ENCODE measurements at places on chromosomes 2 and 18. TPM values are rescaled to one million over a fixed set of nuclear protein-coding genes. Genes with fewer than 3 reads are reported as not detected.

Gene POTEJ
- polyA plus RNA-seq = not detected

DNA sequence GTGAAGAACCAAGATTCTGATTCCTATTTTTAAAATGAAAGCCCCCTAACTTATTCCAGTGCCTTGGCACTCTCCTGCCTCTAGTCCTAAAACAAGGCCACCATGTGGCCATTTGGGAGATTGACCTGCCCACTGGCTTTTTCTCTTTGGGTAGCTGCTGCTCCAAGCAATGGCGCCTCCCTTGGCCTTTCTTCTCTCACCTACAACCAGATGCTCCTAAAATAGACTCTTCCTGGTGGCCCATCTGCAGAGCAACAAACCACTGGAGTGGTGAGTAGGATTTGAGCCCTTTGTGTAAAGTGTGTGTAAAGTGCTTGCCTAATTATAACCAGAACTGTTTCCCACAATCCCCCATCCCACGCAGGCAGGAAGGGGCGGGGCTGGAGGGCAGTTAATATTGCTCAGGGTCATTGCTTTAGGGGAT is 114.2 kb downstream of the FHOD3 start:
- no peak overlapping the region for H3K4me3 ChIP-seq
- H3K4me1 ChIP-seq = no peaks in the 10 kb centered on the region
- no peak overlapping the region for H3K27ac ChIP-seq

DNA sequence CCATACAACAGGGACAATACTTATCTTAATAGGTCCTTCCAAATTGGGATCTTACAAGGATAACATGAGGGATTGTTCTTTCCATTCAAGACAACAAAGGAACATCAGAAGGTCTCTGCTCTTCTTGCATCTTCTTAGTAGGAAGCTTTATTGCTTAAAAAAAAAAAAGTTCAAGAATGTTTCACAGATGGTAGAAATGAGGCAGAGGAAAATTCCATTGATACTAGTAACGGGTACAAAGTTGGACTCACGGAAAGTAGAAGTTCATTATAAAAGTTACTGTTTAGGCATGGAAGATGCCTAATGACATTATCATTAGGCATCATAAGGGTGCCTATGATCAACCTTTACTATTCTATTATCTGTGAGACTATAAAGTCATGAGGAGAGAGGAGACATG is 136.2 kb downstream of the LAMA3 start:
- H3K4me3 ChIP-seq = no peak overlapping the region
- no peak for DNase-seq
- H3K4me1 ChIP-seq = peaks cover 14% of the 10 kb centered on the region
- H3K27ac ChIP-seq = no peak overlapping the region
- H3K36me3 ChIP-seq = no peaks in the 10 kb centered on the region

- H3K4me1 ChIP-seq = no peaks in the 10 kb centered on the region
- no peaks in the 10 kb centered on the region for H3K36me3 ChIP-seq
- H3K4me3 ChIP-seq = no peak overlapping the region
- DNase-seq = no peak
Measured at GRCh38 chr2:83342860-83343329, 1116.2 kb downstream of the SUCLG1 start.

- H3K27ac ChIP-seq = no peak overlapping the region
- no peaks in the 10 kb centered on the region for H3K27me3 ChIP-seq
- no peaks in the 10 kb centered on the region for H3K4me1 ChIP-seq
- H3K36me3 ChIP-seq = peaks cover 9% of the 10 kb centered on the region
Measured at GRCh38 chr2:86027922-86028765, 77.5 kb downstream of the POLR1A start.

DNA sequence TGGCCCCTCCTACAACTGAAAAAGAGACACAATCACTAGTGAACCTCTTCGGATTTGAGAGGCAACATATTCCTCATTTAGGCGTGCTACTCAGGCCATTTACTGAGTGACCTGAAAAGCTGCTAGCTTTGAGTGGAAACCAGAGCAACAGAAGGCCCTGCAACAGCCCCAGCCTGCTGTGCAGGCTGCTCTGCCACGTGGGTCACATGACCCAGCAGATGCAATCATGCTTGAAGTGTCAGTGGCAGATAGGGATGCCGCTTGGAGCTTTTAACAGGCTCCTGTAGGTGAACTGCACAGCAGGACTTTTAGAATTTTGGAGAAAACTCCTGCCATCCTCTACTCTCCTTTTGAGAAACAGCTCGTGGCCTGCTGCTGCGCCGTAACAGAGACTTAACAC is 578.6 kb upstream of the RAB6C start:
- no peaks in the 10 kb centered on the region for H3K27me3 ChIP-seq
- no peak overlapping the region for H3K4me3 ChIP-seq
- H3K36me3 ChIP-seq = no peaks in the 10 kb centered on the region
- DNase-seq = peak; percentile 50
- H3K4me1 ChIP-seq = no peaks in the 10 kb centered on the region

- H3K27me3 ChIP-seq = no peaks in the 10 kb centered on the region
- no peak overlapping the region for H3K4me3 ChIP-seq
- no peaks in the 10 kb centered on the region for H3K36me3 ChIP-seq
- no peaks in the 10 kb centered on the region for H3K4me1 ChIP-seq
- no peak overlapping the region for H3K27ac ChIP-seq
Measured at GRCh38 chr18:27017901-27018500, 152.5 kb upstream of the AQP4 start.

DNA sequence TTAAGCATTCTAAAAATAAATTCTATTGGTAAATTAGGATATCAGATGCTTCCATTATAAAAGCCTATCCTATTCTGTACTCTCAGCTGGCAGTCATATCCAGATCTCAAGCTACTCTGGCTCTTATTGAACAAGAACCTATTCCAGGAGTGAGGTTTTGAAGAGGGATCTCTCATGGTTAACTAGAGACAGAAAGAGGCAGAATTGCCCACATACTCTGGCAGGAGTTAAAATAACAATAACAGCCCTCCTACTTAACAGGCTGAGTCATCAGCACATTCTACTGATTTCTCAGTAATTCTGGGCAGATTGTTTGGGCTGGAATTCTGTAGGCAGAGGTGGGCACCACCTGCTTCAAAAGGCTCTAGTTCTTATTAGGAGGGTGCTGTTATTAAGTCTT is 142.0 kb upstream of the UNC80 start:
- no peaks in the 10 kb centered on the region for H3K27me3 ChIP-seq
- no peak for DNase-seq
- H3K4me3 ChIP-seq = no peak overlapping the region
- peak overlapping the region; percentile 20 for H3K27ac ChIP-seq
- no peaks in the 10 kb centered on the region for H3K36me3 ChIP-seq

GRCh38 chr2:216372761-216373291 is 543 bp upstream of the MARCHF4 start:
- no peaks in the 10 kb centered on the region for H3K27me3 ChIP-seq
- H3K4me3 ChIP-seq = peak overlapping the region; percentile 60
- no peak for DNase-seq
- peak overlapping the region; percentile 95 for H3K27ac ChIP-seq
- H3K4me1 ChIP-seq = peaks cover 21% of the 10 kb centered on the region
- no peaks in the 10 kb centered on the region for H3K36me3 ChIP-seq

- H3K27me3 ChIP-seq = no peaks in the 10 kb centered on the region
- peak; percentile 7 for DNase-seq
- no peaks in the 10 kb centered on the region for H3K36me3 ChIP-seq
- H3K4me1 ChIP-seq = peaks cover 5% of the 10 kb centered on the region
Measured at GRCh38 chr2:143209570-143210445, 80.6 kb downstream of the ARHGAP15 start.

GRCh38 chr2:113978524-113979190 is 88.8 kb downstream of the ACTR3 start:
- no peaks in the 10 kb centered on the region for H3K4me1 ChIP-seq
- H3K36me3 ChIP-seq = peaks cover 2% of the 10 kb centered on the region
- H3K27ac ChIP-seq = no peak overlapping the region
- no peaks in the 10 kb centered on the region for H3K27me3 ChIP-seq
- no peak overlapping the region for H3K4me3 ChIP-seq

Gene CCBE1
- polyA plus RNA-seq = 5.0 TPM

Gene SLC14A1
- polyA plus RNA-seq = 2.4 TPM

Gene ADI1
- polyA plus RNA-seq = 67.2 TPM

Gene ABCG8
- polyA plus RNA-seq = not detected
